ENCODE measurements at places on chromosomes 2 and 18.

- DNase-seq = no peak
Observed at GRCh38 chr2:124985270-124985669, 960.2 kb downstream of the CNTNAP5 start.

DNA sequence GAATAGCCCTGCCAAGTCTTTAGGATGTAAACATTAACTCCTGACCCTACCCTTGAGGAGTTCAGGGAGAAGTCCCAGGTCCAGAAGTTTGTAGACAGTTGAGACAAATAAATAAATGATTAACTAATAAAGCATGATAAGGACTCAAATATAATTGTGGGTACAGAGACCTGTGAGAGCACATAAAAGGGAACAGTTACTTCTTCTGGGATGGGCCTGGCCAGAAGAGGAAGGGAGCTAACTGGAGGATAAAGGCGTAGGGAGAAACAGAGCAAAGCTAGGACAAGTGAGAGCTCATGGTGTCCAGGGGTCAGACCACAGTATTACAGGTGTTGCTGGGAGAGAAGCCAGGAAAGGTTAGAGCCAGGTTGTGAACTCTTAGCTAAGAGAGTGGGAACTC is 3.0 kb downstream of the LCLAT1 start:
- no peak for DNase-seq

DNA sequence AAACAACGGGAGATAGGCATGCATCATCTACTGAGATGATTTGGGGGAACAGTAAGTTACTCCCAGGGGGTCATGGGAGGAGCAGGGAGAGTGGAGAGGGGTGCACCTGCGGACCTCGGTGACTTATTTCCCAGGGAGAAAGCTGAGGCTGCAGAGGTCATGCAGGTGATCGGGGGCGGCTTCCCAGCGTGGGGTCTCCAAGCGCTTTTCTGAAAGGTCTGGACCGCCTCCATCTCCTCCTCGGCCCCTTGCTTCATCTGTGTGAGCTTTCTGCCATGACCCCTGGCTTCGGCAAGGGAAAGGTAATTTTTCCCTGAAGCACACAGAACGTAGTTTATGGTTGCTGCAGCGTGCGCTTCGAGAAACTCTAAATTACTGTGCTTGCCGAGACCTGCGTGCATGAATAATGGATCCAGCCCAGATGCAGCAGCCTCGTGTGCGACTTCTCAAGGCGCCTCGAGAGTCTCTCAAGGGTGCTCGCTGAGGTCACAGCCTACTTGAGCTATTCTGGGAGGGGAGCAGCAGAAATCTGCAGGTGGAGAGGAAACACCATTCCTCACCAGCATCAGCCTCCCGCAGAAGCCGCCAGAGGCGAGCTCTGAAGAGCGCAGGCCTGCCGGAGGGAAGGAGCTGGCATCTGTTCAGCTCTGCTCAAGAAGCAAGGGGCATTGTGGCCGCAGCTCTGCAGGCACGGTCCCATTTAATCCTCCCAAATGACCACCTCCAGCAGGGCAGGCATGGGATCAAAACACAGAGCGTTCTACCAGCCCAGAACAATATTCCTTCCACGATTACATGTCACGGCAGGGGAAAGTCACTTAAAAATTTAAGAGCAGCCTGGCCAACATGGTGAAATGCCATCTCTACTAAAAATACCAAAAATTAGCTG is 308.4 kb upstream of the MYT1L start:
- no peak for DNase-seq

DNA sequence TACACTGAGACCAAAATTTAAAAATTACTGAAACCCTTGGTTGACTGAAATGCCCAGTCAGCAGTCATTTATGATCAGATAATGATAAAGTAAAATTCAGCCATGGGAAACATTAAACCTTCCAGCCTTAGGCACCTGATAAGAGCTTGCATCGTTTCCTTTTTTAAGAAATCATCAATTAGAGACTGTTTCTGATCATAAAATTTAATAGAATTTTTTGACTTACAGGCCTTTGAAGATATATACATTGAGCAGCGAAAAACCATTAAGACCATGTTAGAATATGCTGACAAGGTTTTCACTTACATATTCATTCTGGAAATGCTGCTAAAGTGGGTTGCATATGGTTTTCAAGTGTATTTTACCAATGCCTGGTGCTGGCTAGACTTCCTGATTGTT is 99.6 kb upstream of the CSRNP3 start:
- DNase-seq = no peak

DNA sequence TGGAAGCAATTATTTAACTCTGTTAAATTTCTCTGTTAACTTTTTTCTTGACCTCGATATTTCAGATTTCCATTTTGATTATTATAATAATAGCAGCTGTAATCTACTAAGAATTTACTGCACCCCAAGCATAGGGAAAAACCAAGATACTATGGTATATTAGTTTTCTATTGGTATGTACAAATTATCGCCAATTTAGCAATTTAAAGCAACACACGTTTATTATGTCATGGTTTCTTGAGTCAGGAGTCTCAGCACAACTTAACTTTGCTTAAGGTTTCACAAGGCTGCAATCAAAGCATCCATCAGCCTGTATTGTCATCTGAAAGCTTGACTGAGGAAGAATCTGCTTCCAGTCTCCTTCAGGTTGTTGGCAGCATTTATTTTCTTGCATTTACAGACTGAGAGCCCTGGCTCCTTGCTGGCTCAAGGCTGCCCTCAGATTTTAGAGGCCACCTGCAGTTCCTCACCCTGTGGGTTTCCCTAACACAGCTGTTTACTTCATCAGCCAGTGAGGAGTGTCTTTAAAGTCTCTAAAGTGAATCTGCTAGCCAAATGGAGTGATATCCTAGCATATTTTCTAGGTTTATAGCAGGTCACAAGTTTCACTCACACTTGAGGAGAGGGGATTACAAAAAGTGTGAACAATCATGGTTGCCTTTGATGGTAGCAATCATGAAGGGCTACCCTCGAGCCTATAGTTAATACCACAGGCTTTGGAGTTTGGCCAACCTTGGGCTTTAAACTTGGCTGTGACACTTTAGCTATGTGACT is 4.4 kb upstream of the VPS54 start:
- no peak for DNase-seq

GRCh38 chr2:107008843-107009242 is 122.9 kb upstream of the ST6GAL2 start:
- no peak for DNase-seq
